Ovary (tissue), 10 donors: ENCODE measurements at places on chromosomes 4 and X. TPM values are rescaled to one million over a fixed set of nuclear protein-coding genes. Genes with fewer than 3 reads are reported as not detected.
A peak's percentile ranks its signal among the peaks of the same experiment; 100 is the strongest.

The FAM9C gene
- total RNA-seq: 1.0 TPM

GRCh38 chr4:129808242-129808641 is 712.3 kb downstream of the C4orf33 start:
- no peaks in the 10 kb centered on the region for H3K36me3 ChIP-seq
- no peaks in the 10 kb centered on the region for H3K4me1 ChIP-seq
- H3K4me3 ChIP-seq: no peak overlapping the region
- DNase-seq: no peak
- H3K27me3 ChIP-seq: no peaks in the 10 kb centered on the region

GRCh38 chrX:151081016-151081415 is 95.4 kb upstream of the GPR50 start:
- H3K36me3 ChIP-seq: no peaks in the 10 kb centered on the region
- no peak for DNase-seq
- no peak overlapping the region for H3K27ac ChIP-seq
- no peaks in the 10 kb centered on the region for H3K27me3 ChIP-seq
- H3K4me3 ChIP-seq: no peak overlapping the region
- no peaks in the 10 kb centered on the region for H3K4me1 ChIP-seq

The TXK gene
- total RNA-seq: 0.33 TPM

GRCh38 chrX:111041018-111041462 is 55.0 kb upstream of the PAK3 start:
- H3K36me3 ChIP-seq: no peaks in the 10 kb centered on the region
- no peak overlapping the region for H3K4me3 ChIP-seq
- no peak for DNase-seq
- H3K27ac ChIP-seq: no peak overlapping the region
- no peaks in the 10 kb centered on the region for H3K27me3 ChIP-seq
- no peaks in the 10 kb centered on the region for H3K4me1 ChIP-seq

- peaks cover 9% of the 10 kb centered on the region for H3K4me1 ChIP-seq
- no peak overlapping the region for H3K4me3 ChIP-seq
- no peaks in the 10 kb centered on the region for H3K36me3 ChIP-seq
- H3K27me3 ChIP-seq: no peaks in the 10 kb centered on the region
- no peak for DNase-seq
Observed at GRCh38 chr4:156974264-156974663, 2.7 kb upstream of the PDGFC start.

DNA sequence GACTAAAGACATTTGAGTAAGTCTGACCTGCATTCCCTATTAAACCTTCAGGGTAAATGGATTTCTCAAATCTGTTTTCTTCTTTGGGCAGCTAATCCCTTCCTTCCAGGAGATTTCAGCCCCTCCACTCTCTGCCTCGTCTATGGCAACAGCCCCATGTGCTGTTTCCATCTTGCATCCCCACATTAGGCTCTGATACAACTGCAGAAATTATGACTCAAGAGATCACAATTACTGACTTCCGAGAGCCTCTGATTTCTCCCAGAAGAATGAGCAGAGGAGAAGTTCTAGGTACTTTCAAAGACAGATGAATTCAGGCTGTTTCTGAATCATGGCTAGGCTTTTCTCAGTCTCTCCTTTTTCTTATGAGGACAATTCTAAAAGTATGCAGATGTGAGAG is 38.7 kb downstream of the RAI2 start:
- DNase-seq: no peak
- H3K4me1 ChIP-seq: peaks cover 2% of the 10 kb centered on the region
- no peak overlapping the region for H3K27ac ChIP-seq
- H3K4me3 ChIP-seq: no peak overlapping the region
- H3K36me3 ChIP-seq: no peaks in the 10 kb centered on the region

The GPRASP3 gene
- total RNA-seq: 3.2 TPM

- no peaks in the 10 kb centered on the region for H3K4me1 ChIP-seq
- no peak overlapping the region for H3K4me3 ChIP-seq
- no peak for DNase-seq
- H3K36me3 ChIP-seq: no peaks in the 10 kb centered on the region
- no peaks in the 10 kb centered on the region for H3K27me3 ChIP-seq
Observed at GRCh38 chr4:54737421-54737820, 79.7 kb downstream of the KIT start.

The HPSE gene
- total RNA-seq: 10.6 TPM

DNA sequence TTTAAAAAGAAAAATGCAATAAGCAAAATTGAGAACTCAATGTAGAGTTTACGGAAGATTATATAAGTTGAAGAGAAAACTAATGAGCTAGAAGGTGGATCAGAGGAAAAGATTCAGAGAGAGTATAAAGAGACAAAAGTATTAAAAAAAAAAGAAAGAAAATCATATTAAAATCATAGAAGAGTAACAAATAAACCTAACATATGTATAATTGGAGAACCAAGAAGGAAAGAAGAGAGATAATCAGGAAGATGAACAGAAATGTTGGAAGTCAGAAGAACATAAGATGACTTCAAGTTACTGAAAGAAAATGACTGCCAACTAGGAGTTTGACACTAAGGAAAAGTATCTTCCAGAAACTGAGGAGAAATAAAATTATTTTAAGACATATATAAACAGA is 34.3 kb upstream of the ANTXR2 start:
- H3K36me3 ChIP-seq: no peaks in the 10 kb centered on the region
- no peak for DNase-seq
- no peak overlapping the region for H3K27ac ChIP-seq
- H3K4me1 ChIP-seq: no peaks in the 10 kb centered on the region
- H3K4me3 ChIP-seq: no peak overlapping the region
- H3K27me3 ChIP-seq: no peaks in the 10 kb centered on the region

- no peaks in the 10 kb centered on the region for H3K27me3 ChIP-seq
- H3K4me3 ChIP-seq: no peak overlapping the region
- H3K27ac ChIP-seq: no peak overlapping the region
- H3K36me3 ChIP-seq: no peaks in the 10 kb centered on the region
- no peak for DNase-seq
- H3K4me1 ChIP-seq: peaks cover 3% of the 10 kb centered on the region
Observed at GRCh38 chrX:13373431-13374187, 53.8 kb upstream of the ATXN3L start.

The FAM193A gene
- 20.8 TPM for total RNA-seq

- H3K36me3 ChIP-seq: no peaks in the 10 kb centered on the region
- DNase-seq: no peak
- H3K27me3 ChIP-seq: no peaks in the 10 kb centered on the region
- no peak overlapping the region for H3K27ac ChIP-seq
Observed at GRCh38 chr4:113921089-113921794, 58.2 kb downstream of the ARSJ start.

DNA sequence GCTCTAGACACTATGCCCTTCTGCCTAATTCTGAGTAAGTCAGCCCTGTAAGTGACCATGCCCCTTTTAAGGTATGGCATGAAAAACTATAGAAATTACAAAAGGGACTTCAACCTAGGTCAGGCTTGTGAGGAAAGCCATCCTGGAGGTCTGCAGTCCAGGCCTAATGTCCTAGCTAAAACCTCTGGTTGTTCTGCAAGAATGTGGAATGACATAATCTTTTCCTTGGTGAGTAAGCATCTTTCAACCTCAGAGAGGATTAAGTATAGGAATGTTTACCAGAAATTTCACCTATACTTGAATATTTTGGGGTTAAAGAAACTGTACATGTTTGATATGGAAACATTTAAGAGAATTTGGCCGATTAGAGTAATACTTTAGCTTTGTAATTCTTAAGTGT is 23.8 kb upstream of the HPSE start:
- no peaks in the 10 kb centered on the region for H3K36me3 ChIP-seq
- H3K27me3 ChIP-seq: no peaks in the 10 kb centered on the region
- H3K4me1 ChIP-seq: peaks cover 9% of the 10 kb centered on the region

The SPANXN4 gene
- not detected for total RNA-seq

DNA sequence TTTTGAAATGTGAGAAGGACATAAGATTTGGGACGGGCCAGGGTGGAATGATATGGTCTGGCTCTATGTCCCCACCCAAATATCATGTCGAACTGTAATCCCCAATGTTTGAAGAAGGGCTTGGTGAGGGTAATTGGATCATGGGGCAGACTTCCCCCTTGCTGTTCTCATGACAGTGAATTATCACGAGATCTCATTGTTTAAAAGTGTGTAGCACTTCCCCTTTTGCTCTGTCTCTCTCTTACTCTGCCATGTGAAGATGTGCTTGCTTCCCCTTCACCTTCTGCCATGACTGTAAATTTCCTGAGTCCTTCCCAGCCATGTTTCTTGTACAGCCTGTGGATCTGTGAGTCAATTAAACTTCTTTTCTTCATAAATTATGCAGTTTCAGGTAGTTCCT is 17.5 kb downstream of the MTMR8 start:
- H3K4me3 ChIP-seq: no peak overlapping the region
- H3K36me3 ChIP-seq: no peaks in the 10 kb centered on the region
- H3K4me1 ChIP-seq: no peaks in the 10 kb centered on the region

GRCh38 chr4:180380733-180381132 is 1862.5 kb upstream of the TENM3 start:
- no peaks in the 10 kb centered on the region for H3K27me3 ChIP-seq
- no peaks in the 10 kb centered on the region for H3K4me1 ChIP-seq
- DNase-seq: no peak
- no peak overlapping the region for H3K27ac ChIP-seq
- H3K4me3 ChIP-seq: no peak overlapping the region
- H3K36me3 ChIP-seq: no peaks in the 10 kb centered on the region

GRCh38 chr4:98448908-98449307 is 187.7 kb downstream of the RAP1GDS1 start:
- H3K4me3 ChIP-seq: no peak overlapping the region
- no peaks in the 10 kb centered on the region for H3K4me1 ChIP-seq
- H3K36me3 ChIP-seq: no peaks in the 10 kb centered on the region
- no peaks in the 10 kb centered on the region for H3K27me3 ChIP-seq
- H3K27ac ChIP-seq: no peak overlapping the region

DNA sequence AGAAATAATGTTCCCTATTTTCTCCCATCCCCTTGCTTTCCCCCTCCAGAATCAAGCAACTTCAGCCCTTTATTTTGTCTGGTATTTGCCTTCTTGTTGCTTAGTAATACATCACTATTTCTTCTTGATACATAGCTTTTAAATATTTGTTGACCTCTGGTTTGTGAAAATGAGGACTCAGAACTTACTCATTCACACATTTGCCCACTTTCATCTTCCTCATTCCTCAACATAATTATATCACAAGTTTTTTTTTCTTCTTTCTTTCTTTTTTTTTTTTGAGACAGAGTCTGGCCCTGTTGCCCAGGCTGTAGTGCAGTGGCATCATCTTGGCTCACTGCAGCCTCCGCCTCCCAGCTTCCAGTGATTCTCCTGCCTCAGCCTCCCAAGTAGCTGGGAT is 28.9 kb upstream of the NDUFC1 start:
- no peaks in the 10 kb centered on the region for H3K36me3 ChIP-seq
- H3K4me1 ChIP-seq: no peaks in the 10 kb centered on the region
- H3K4me3 ChIP-seq: no peak overlapping the region
- DNase-seq: no peak
- no peak overlapping the region for H3K27ac ChIP-seq

GRCh38 chr4:8353912-8354453 is 84.4 kb downstream of the HTRA3 start:
- H3K27me3 ChIP-seq: no peaks in the 10 kb centered on the region
- no peaks in the 10 kb centered on the region for H3K36me3 ChIP-seq
- peaks cover 37% of the 10 kb centered on the region for H3K4me1 ChIP-seq
- H3K4me3 ChIP-seq: no peak overlapping the region

The TEC gene
- 0.84 TPM for total RNA-seq

The SLC7A11 gene
- 0.95 TPM for total RNA-seq

- H3K36me3 ChIP-seq: no peaks in the 10 kb centered on the region
- no peaks in the 10 kb centered on the region for H3K27me3 ChIP-seq
- H3K4me1 ChIP-seq: peaks cover 7% of the 10 kb centered on the region
Observed at GRCh38 chr4:11298451-11298850, 130.2 kb downstream of the HS3ST1 start.

GRCh38 chrX:96102997-96103396 is 581.6 kb upstream of the DIAPH2 start:
- DNase-seq: peak; percentile 32
- H3K36me3 ChIP-seq: no peaks in the 10 kb centered on the region
- no peak overlapping the region for H3K4me3 ChIP-seq
- H3K27ac ChIP-seq: no peak overlapping the region
- no peaks in the 10 kb centered on the region for H3K27me3 ChIP-seq
- no peaks in the 10 kb centered on the region for H3K4me1 ChIP-seq

GRCh38 chr4:101685126-101685525 is 105.4 kb upstream of the BANK1 start:
- no peaks in the 10 kb centered on the region for H3K4me1 ChIP-seq
- no peak for DNase-seq
- H3K27ac ChIP-seq: no peak overlapping the region
- no peak overlapping the region for H3K4me3 ChIP-seq

- DNase-seq: peak; percentile 10
- H3K4me3 ChIP-seq: no peak overlapping the region
- peaks cover 1% of the 10 kb centered on the region for H3K4me1 ChIP-seq
- H3K27ac ChIP-seq: no peak overlapping the region
Observed at GRCh38 chr4:3251691-3252479, 2.9 kb downstream of the MSANTD1 start.

GRCh38 chr4:37812713-37813112 is 13.8 kb upstream of the PGM2 start:
- no peak overlapping the region for H3K27ac ChIP-seq
- DNase-seq: no peak

- H3K4me3 ChIP-seq: no peak overlapping the region
- no peaks in the 10 kb centered on the region for H3K27me3 ChIP-seq
- H3K36me3 ChIP-seq: no peaks in the 10 kb centered on the region
- DNase-seq: no peak
Observed at GRCh38 chr4:145498430-145498829, 16.8 kb downstream of the SMAD1 start.

DNA sequence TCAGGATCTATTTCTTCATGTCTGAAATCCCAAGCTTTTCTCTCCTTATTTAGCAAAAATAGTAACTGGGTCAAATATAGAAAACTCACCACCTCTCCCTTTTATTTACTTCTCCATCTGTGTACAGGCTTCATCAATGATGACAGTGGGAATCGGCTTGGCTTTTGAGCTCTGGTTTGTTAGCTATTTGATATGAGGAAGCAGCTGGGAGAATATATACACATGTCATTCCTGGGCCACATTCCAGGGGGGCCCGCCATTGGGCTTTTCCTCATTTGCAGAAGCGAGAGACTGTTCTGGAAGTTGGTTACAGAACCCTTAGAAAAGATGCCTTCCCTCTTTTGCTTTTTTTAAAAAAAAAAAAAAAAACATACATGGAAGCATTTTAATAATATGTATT is 107.4 kb upstream of the F9 start:
- H3K4me1 ChIP-seq: no peaks in the 10 kb centered on the region
- H3K27me3 ChIP-seq: no peaks in the 10 kb centered on the region
- no peak overlapping the region for H3K4me3 ChIP-seq
- H3K36me3 ChIP-seq: no peaks in the 10 kb centered on the region
- H3K27ac ChIP-seq: no peak overlapping the region

GRCh38 chrX:71177327-71177726 is 32.7 kb downstream of the NLGN3 start:
- no peak for DNase-seq
- no peaks in the 10 kb centered on the region for H3K27me3 ChIP-seq
- no peaks in the 10 kb centered on the region for H3K36me3 ChIP-seq

- no peaks in the 10 kb centered on the region for H3K36me3 ChIP-seq
- no peaks in the 10 kb centered on the region for H3K27me3 ChIP-seq
- H3K27ac ChIP-seq: no peak overlapping the region
- H3K4me3 ChIP-seq: no peak overlapping the region
Observed at GRCh38 chr4:39808231-39808749, 110.4 kb downstream of the UBE2K start.

- peak; percentile 7 for DNase-seq
- no peaks in the 10 kb centered on the region for H3K36me3 ChIP-seq
- no peak overlapping the region for H3K4me3 ChIP-seq
- H3K27me3 ChIP-seq: no peaks in the 10 kb centered on the region
- no peaks in the 10 kb centered on the region for H3K4me1 ChIP-seq
- no peak overlapping the region for H3K27ac ChIP-seq
Observed at GRCh38 chr4:3226467-3226866, 22.5 kb upstream of the MSANTD1 start.

The ADAD1 gene
- total RNA-seq: not detected

The BTK gene
- total RNA-seq: 1.3 TPM
